A549 treated with AZD2906 at 1 μM for 4 hours (cell line): ENCODE measurements at places on chromosomes 16 and 17. TPM values are rescaled to one million over a fixed set of nuclear protein-coding genes. Genes with fewer than 3 reads are reported as not detected.

IL17C gene
- 0.06 TPM in 1 of 5 replicates, not detected in the others for total RNA-seq

G6PC1 gene
- total RNA-seq, result 0.02 to 0.04 TPM (median 0.03 TPM) in 3 of 5 replicates, not detected in the others

NSF gene
- 18.0 to 22.8 TPM (median 18.2 TPM) in 5 replicates for total RNA-seq

ZNF232 gene
- total RNA-seq, result 3.7 to 4.2 TPM (median 3.9 TPM) in 5 replicates

KRTAP4-3 gene
- not detected in 5 replicates for total RNA-seq

P2RX5 gene
- 16.3 to 24.9 TPM (median 22.8 TPM) in 5 replicates for total RNA-seq

DHX38 gene
- total RNA-seq, result 47.0 to 53.4 TPM (median 47.3 TPM) in 5 replicates

KCTD2 gene
- total RNA-seq, result 30.4 to 32.3 TPM (median 30.9 TPM) in 5 replicates
